ENCODE measurements at places on chromosomes 2 and 18.

- no peak for DNase-seq
Observed at GRCh38 chr2:151269798-151270568, 8.3 kb upstream of the RBM43 start.

GRCh38 chr2:202032846-202033316 is 774 bp upstream of the FZD7 start:
- no peak for DNase-seq

GRCh38 chr2:142040556-142040955 is 90.3 kb downstream of the LRP1B start:
- no peak for DNase-seq

GRCh38 chr18:12946549-12947284 is 1.1 kb upstream of the SEH1L start:
- peak; percentile 43 for DNase-seq

DNA sequence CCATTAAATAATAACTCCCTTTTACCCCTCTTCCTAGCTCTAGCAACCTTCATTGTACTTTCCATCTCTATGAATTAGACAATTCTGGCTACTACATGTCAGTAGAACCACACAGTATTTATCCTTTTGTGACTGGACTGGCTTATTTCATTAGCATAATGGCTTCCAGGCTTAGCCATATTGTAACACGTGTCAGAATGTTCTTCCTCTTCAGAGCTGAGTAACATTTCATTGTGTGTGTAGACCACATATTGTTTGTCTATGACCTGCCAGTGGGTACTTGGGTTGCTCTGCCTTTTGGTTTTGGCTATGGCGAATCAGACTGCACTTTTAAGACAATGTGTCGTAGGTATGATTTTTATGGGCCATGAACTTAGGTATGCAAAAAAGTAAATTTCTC is 20.9 kb downstream of the TSN start:
- no peak for DNase-seq

- DNase-seq, result no peak
Observed at GRCh38 chr2:187310701-187311100, 137.4 kb downstream of the CALCRL start.

GRCh38 chr18:77560341-77560992 is 310.8 kb downstream of the GALR1 start:
- no peak for DNase-seq

- no peak for DNase-seq
Observed at GRCh38 chr18:63890950-63891304, 3.4 kb downstream of the SERPINB2 start.

- DNase-seq, result no peak
Observed at GRCh38 chr2:191287820-191288219, 42.6 kb downstream of the MYO1B start.
